Activated CD4-positive, CD25-positive, alpha-beta regulatory T cell (primary cell): ENCODE measurements at places on chromosomes 5 and 9.

- no peak for DNase-seq
These were observed at the start of gene GRIN3A for GRCh38 chr9:101738566-101739183. Gene GRIN3A (minus strand): TSS chr9:101738647. CDS start chr9:101737979, 668 bp downstream.

DNA sequence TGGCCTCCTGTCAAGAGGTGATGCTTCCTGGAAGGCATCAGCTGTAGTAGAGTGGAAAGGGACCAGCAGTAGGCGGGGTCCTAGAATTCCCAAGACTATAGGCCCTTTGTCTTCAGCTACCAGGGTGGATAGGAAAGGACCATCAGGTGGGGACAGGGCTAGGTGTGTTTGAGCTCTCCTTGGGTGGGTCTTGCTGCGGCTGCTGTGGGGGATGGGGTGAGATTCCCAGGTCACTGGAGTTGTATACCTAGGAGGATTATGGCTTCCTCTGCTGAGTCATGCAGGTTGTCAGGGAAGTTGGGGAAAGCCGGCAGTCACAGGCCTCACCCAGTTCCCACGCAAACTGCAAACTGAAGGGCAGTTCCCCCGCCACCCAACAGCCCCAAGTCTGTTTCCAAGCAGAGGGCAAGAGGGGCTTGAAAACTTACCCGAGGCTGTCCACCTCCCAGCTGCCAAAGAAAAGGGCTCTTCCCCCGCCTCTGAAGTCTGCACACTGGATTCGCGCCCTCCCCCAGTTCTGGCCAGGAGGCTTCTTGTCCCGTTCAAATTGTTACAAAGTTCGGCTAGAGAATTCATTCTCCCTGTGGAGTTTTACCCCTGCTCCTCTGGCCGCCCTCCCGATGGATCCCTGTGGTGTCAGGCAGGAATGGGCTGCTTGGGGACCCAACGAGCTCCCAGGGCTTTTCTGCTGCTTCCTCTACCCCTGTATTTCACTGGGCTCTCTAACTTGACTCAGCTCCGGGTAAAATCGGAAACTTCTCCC, 23.0 kb upstream of the ECM2 start:
- no peak for DNase-seq

DNA sequence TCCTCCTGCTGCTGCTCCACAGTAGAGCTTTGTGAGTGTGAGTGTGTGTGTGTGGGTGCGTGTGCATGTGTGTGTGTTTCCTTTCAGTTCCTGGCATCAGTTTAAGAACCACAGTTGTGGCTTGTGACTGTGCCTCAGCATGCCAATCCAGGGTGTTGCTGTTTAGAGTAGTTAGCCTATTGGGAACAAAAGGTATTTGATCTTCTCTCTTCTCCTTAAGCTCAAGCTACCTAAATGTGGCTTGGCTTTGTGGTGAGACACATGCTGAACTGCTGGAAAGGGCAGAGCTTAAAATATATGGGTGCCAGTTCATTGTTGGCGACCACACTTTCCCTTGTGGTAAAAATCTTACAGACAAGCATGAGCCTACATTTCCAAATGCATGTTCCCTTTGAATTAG, 116.6 kb upstream of the BNC2 start:
- DNase-seq = no peak

GRCh38 chr5:38790891-38791290, 54.9 kb upstream of the OSMR start:
- DNase-seq = no peak

- no peak for DNase-seq
These were observed 179.5 kb upstream of the TARS1 start for GRCh38 chr5:33261305-33261704.

- DNase-seq = no peak
These were observed 23.8 kb downstream of the PHAX start for GRCh38 chr5:126624534-126624933.

DNA sequence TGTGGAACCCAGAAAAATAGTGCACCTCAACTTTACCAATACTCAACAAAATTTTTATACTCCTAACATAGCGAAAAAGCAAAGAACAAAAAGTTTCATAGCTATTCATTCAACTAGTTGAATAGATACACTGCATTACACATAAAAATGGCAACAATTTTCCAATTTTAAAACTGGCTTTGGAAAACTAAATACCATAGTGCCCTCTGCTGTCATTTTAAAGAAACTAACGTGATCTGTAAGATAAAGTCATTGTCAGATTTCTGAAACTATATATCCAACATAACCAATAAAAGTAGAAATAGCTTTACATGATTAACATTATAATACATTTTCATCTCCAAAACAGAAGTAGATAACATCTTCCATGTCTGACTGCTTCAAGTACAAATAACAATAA, 31.6 kb downstream of the DTWD2 start:
- no peak for DNase-seq

DNA sequence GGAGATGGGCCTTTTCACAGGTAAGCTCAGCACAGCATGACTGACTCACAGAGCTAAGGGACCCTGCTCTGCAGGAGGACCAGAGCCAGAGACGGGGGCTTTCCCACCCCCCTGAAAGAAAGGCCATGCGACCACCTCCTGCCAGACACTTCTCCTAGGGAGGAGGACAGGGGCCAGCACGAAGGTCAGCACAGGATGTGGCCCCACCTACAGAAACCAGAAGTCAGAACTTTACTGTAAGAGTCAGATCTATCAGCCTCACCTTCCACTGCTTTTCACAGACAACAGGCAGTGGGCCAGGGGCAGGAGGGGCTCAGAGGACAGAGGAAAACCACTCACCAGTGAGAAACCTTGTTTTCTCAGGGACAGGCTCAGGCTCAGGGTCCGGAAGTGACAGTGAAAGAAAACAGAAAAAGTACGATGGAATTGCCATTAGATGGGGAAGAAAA, 37.9 kb downstream of the CCNJL start:
- DNase-seq = no peak

GRCh38 chr5:169610606-169611005, 26.5 kb upstream of the DOCK2 start:
- DNase-seq = no peak

DNA sequence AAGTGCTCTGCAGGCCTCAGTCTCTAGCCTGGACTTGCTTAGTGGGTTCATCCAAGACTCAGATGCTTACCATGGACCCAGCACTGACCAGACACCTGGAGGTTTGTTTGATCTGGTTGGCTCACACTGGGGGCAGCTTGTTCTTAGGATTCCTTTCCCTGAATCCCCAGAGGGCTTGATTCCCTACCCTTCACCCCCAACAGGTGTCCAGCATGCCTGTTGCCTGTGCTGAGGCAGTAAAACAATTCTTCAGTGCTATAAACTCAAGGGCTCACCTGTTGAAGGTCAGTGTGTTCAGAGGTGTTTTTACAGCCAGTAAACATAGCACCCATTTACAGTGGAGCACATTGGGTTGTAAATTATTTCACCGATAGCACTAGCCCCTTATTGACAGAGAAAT, 123.8 kb upstream of the KLF4 start:
- no peak for DNase-seq

DNA sequence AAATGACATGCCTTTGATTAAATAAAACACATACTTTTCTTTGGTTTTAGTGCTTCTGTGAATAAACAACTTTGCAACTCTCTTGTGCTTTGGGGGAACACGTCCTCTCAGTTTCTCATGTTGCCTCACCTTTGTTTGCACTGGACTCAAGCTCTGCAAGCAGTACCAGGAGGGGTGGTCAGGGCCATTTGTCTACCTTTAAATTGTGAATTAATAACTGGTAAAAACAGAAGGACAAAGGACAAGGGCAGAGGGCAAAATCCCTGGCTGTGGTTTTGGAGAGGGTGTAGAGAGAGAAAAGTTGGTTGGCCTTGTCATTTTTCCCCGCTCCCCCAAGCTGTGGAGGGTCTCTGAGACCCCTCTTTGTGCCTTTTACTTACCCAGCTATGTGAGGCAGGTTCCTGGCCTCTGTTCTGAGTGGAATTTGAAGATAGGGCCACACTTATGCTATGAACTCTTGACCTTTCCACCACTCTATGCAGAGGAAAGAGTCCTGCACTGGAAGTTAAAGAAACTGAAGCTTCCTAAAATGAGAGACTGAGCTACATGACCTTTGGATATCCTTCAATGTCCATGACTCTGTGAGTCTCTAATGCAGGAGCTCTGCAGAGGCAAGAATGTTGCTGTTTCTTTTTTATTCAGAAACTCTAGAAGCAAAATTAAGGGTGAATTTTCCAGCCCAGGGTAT, 55.1 kb upstream of the MOCS2 start:
- no peak for DNase-seq

- no peak for DNase-seq
These were observed 57.9 kb downstream of the TGFBR1 start for GRCh38 chr9:99162759-99163364.

DNA sequence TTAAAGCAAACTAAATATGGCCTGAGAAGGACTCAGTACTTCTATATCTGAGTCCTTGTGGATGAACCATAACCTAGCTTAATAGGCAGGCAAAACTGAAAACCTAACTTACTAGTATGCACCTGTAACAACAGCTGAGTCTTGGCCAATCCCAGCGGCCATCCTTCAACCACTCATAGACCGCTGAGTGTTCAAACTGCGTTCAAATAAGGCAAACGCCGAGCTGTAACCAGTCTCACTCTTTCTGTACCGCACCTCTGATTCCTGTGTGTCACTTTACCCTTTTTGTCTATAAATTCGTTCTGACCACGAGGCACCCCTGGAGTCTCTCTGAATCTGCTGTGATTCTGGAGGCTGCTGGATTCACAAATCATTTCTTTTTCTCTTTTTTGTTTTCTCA, 170.5 kb downstream of the COL23A1 start:
- DNase-seq = no peak

DNA sequence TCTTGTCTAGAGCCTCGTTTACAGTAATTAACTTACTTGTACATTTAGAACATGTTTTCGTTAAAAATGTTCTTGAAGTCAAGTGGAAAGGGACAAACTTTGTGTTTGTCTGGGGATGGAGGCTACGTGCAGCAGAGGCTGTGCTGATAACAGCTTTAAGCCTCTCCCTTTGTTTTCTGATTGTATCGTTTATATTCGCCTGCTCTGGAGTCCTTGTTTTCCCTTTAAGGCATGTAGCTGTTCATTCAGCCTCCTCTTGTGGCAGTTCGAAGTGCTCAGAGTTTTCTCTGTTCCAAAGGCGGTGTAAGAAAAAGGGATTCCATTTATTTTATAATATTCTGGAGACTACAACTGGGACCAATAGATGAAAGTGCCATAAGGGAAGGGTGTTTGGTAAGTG, 1.9 kb downstream of the SLC36A1 start:
- DNase-seq = no peak

GRCh38 chr9:82180711-82181110, 192.1 kb downstream of the SPATA31D1 start:
- DNase-seq = no peak

DNA sequence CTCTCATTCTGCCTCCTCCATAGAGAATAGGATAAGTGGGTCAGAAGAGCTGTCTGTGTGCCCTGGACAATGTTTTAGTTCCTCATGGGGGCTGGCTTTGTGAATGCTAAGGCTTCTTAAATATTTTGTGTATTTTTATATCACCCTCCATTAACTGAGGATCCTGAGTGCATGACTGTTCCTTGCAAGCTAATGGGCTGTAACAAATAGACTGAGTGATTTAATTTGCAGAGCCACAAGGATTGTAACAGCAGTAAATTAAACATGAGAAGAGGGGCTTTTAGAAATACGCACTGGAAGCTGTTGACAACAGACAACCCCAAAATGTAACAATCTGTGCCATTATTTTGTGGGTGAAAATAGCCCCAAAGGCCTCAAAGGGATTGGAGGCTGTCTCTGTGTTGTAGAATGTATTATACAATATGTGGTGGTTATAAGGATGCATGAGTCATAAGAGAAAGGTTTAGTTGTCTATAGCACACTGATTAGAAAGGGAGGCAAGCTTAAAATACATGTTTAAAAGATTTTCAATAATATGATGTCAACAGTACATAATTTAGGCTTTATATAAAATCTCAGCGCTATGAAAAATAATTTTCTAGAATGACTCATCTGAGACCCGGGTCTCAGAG, 152.7 kb upstream of the ACTBL2 start:
- no peak for DNase-seq

DNA sequence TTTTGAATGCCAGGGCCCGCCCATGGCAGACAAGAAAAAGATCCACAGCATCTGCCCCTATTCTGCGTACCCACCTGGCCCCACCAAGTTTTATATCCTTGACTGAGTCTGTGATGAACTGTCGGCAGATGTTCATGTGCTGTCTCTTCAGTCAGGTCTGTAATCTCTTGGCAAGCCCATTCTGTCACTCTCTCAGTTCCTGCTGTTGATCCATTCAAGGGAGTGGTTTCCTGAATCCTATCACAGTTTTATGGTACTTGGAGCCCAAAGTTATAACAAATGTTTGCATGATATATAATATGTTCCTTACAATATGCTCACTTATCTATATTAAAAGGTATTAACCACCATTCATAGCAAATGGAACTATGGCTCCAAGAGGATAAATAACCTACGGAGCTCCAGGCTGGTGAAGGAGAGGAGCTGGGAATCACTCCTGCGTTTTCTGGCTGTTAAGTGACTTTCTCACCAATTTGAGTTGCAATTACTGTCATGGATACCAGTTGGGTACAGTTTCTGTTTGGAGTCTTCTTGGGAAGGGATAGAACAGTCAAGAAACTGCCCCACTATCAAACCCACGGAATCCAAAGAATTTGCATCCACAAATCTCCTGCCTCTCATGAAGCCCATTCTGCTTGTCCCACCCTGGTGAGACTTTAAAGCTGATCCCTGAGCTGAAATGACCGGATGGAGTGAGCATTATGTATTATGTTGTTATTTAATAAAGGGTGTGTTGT, 103.4 kb upstream of the SPRY4 start:
- DNase-seq = no peak

GRCh38 chr9:134316449-134317160, 9.7 kb upstream of the RXRA start:
- DNase-seq = no peak

DNA sequence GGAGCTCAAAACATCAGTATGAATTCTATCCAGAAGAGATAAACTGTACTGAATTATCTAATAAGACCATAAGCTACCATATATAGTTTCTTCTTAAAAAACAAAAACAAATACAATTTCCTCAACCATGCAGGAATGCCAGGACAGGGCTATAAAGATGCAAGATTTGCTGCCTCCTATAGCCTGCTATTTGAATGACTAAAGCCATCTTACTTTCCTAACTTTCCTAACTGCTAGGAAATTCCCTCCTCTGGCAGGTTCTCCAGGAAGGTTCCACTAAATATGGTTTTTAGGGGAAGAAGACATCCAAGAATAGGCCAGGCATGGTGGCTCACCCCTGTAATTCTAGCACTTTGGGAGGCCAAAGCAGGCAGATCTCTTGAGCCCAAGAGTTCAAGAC, 15.1 kb downstream of the KIF27 start:
- no peak for DNase-seq

DNA sequence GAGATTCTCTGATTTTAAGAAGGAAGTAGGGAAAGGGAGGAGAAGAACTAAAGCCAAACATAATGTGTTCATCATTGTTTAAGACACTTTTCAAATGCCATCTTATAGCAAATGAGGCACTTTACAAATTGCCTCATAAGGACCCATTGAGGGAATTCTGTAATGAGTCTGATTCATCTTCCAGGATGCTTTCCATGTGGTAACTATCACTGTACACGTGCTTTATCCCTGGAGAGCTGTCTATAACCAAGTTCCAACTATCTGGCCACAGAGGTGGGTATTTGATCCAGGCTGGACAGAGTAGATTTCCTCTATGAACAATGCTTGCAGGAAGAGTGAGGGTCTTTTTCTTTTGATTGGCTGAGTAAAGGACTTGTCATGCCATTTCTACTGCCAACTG, 183.5 kb upstream of the NFIB start:
- DNase-seq = no peak

- no peak for DNase-seq
These were observed 29.9 kb downstream of the TMEM161B start for GRCh38 chr5:88238732-88239131.

- DNase-seq = no peak
These were observed 7.4 kb downstream of the TBC1D2 start for GRCh38 chr9:98247831-98248657.

- no peak for DNase-seq
These were observed 250.2 kb downstream of the CYLC2 start for GRCh38 chr9:103245369-103245768.
